Left forelimb (tissue), 1 donor: ENCODE measurements at places on chromosomes 6 and 20.

DNA sequence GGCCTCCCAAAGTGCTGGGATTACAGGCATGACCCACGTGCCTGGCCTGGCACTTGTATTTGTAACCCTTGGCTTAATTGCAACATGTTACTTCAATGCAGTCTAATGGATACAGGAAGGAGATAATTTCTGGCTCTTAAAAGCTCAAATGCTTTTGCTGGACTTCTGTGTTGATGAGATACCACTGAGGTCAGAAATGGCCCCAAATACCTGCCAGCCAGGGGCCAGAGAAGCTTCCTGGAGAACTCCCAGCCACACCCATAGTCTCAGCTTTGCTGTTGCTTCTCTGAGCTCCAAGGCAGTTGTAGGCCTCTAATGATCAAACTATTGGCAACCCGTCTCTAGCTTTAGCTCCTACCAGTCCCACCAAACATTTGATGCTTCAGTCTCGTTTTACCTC is 14.2 kb upstream of the ZNFX1 start:
- DNase-seq, result no peak

- no peak for DNase-seq
These were observed 720.9 kb downstream of the GRIK2 start for GRCh38 chr6:102114402-102114801.

- DNase-seq, result no peak
These were observed 1.3 kb downstream of the SLA2 start for GRCh38 chr20:36644706-36645095.

- DNase-seq, result no peak
These were observed 85.3 kb downstream of the CD164 start for GRCh38 chr6:109296971-109297372.

GRCh38 chr6:132816660-132817059 is 2.3 kb downstream of the RPS12 start:
- no peak for DNase-seq

DNA sequence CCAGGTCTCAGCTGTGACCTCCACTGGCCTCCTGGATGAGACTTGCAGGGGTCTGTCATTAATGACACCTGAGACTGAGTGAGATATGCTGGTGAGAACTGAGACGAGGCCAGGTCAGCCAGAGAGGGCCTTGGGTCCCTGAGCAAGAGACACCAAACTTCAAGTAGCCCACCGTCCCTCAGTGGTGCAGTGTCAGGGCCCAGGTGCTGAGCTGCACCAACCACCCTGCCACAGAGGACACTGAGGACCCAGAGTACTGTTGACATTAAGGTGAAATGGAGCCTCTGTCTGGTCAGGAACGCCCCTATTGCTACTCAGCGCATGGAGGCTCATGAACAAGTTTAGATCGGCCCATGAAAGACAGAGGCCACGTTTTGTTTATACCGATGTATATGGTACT is 64.1 kb upstream of the SCP2D1 start:
- DNase-seq, result no peak

GRCh38 chr6:20661721-20662120 is 127.5 kb downstream of the CDKAL1 start:
- DNase-seq, result no peak

DNA sequence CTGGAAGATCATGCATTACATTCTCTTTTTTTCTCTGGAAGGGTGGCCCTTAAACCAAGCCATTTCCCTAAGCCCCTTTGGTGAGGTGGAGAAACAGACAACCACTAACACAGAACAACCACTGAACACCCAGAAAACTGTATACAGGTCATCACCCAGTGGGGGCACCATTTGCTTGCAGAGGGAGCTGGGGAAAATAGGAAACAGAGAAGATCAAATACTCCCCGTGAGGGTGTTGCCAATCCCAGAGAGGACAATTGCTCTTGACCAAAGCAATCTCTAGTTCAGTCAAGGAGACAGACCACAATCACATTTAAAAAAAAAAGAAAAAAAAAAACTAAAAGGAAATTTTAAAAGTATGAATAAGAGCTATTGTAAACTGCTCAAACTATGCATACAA is 865 bp upstream of the DAAM2 start:
- no peak for DNase-seq

- no peak for DNase-seq
These were observed 12.6 kb downstream of the DYNLT1 start for GRCh38 chr6:158631678-158632537.

GRCh38 chr6:89467437-89467836 is 34.5 kb downstream of the ANKRD6 start:
- no peak for DNase-seq

- DNase-seq, result no peak
These were observed 486.1 kb upstream of the BTBD3 start for GRCh38 chr20:11431621-11432020.

DNA sequence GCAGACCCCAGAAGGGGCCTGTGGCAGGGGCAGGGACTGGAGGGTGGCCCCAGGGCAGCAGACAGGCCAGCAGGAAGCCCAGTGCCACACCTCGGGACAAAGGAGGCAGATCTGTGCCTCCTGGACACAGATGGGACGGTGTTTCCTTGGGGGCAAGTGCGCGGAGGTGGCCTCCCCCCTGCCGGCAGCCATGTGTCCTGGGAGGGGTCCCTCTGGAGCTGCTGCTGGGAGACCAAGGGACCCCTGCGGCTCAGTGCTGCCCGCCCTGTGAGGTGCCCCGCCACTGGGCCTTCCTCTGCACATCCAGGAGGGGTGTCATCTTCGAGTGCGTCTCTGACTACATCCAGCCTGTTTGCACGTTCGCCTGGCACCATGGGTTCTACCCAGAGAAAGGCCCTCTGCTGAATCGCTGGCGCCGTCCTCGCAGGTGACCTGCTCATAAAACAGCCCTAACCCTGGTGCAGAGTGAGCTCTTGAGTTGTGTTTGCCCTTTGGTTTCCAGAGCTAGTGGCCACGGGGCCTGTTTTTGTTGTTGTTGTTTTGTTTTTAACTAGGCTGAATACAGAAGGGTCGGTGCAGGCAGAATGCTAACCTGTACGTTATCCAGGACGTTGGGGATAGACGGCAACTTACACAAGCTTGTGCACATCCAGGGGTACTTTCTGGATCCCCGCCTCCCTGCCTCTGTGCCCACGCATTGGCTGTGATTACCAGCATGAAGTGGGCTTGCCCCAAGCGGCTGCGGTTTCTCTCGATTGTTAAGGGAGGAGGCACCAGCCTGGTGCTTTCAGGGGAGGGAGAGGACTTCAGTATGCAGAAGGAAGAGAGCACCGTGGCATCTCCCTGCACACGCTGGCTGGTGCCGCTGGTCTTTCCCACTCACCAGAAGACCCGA is 1.3 kb upstream of the KCNQ2 start:
- no peak for DNase-seq

DNA sequence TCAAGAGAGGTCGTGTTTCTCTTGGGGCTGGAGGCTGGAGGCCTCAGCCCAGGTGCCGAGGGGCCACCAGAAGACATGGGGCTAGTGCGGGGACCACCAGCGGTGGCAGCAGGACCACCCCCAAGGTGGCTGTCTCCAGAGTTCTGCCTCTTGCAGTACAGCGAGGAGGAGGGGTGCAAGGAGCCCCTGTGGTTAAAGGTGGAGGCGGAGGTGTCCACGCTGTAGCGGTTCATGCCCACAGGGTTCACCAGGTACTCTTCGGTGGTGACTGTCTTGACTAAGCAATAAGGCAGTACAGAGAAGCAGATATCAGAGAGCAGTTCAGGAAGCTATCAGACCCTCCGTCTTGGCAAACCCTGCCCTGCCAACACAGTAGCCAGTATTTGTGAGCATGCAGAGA is 103.4 kb downstream of the SCML4 start:
- peak; percentile 55 for DNase-seq

DNA sequence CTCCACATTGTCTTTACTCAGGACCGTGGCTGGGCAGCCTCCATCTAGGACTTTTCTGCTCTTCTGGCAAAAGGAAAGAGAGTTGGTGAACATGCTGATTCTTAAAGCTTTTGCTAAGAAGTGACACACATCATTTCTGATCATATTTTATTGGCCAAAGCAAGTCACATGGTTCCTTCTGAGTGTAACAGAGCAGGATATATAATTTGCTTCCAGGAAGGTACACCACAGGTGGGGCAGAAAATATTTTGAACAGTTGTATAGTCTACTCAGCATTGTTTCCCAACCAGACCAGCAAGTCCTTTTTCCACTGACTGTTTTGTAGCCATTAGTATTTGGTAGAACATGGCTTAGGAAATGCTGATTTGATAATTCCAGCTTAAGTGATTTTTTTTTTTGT is 73.5 kb downstream of the AKAP7 start:
- no peak for DNase-seq

DNA sequence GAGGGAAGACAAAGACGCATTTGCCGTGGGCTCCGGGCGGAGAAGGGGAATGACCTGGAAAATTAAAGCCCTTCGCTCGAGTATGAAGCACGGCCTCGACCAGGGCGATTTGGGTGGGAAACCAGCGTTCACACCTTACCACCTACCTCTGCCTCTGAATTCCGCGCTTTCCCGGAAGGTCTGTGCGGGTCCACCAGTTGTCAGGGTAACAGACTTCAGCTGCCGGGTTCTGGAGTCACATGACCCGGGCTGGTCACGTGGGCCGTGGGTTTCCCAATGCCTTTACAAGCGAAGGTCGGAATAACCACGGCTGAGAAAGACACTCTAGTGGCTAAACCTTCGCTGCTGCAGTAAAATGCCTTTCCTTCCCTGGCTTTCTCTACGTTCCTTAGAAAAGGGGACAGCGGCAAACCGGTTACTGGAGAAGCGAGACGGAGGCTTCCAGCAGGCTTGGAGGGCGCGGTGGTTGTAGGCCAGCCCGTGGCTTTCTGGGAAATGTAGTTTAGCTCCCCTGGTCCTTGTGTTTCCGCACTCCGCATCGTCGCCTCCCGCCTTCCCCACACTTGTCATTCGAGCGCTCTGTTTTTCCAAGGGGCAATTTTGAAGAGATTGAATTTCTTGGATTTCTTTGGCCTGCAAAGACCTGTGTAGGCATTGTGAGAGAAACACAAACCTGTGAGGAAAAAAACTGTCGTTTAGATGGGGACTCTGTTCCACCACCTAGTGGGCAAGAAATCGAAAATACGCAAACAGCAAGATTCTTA is at the start of gene CEP162:
Gene CEP162 (minus strand): TSS at position 210 of the 764 bp plus-strand sequence. CDS start 1,250 bp downstream, outside the sequence.
- DNase-seq, result peak; percentile 98

GRCh38 chr6:31776485-31776988 is 591 bp downstream of the VWA7 start:
- DNase-seq, result peak; percentile 53

- no peak for DNase-seq
These were observed 20.2 kb downstream of the RIPK1 start for GRCh38 chr6:3088446-3088845.

DNA sequence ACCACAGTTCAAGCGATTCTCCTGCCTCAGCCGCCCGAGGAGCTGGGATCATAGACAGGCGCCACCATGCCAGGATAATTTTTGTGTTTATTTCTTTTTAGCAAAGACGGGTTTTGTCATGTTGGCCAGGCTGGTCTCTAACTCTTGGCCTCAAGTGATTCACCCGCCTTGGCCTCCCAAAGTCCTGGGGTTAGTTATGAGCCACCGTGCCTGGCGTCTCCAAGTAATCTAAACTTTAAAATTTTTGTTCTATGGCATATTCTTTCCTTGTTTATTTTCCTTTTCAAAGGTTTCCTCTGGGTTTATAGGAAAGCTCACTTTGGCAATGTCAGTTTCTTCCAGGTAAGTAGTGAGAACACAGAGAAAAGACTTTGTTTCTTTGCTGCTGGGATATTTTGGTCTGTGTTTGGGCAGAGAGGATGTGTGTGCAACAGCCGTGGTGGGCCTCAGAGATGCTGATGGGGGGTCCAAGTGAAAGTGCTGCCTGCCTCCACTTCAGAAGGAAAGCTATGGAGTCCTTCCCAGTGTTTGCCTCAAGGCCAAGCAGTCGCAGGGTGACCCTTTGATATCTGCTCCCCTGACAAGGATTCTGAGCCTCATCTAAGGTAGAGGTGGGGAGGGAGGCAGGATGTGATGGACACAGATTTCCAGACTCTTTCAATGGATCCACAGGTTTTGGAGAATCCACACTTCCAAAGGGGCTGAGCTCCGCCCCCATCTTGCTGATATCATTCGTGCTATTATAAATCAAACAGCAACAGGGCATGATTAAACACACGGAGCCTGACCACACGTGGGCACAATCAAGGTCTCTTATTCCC is 2.3 kb downstream of the LRP11 start:
- DNase-seq, result no peak

- no peak for DNase-seq
These were observed 27.9 kb downstream of the EFCAB8 start for GRCh38 chr20:32886652-32887051.

GRCh38 chr6:126233192-126233591 is 106.7 kb upstream of the CENPW start:
- no peak for DNase-seq

- no peak for DNase-seq
These were observed 75.5 kb downstream of the CD164 start for GRCh38 chr6:109306733-109307132.

DNA sequence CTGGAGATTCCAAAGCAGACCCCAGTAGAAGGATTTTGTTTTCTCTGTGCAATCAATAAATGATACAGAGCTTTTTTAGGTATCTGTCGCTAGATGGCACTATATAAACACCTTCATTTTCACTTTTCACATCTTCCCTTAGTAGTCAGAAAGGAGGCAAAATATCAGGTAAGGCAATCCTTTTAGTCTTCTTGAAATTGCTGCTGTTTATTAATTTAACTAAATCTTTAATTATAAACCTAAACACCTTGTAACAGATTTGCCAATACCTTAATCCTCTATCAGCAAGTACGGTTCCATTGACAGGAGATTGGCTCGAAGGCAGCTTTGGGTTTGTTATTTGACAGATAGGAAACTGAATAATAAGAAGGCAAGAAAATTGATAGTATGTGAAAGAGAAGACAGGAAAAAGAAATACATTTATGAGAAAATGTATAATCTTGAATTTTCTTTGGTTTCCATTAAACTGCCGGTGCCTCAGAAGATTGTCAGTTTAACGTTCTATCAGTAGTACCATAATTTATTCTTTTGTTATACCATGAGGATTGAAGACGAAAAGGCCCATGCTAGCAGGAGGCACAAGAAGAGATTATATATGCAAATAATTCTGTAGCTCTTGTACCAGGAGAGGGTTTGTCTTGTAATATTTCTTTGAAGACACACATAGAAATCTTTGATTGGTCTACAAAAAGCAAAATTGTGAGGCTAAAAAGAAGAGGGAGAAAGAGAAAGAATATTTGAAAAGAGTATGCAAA is 23.5 kb upstream of the IBTK start:
- no peak for DNase-seq

- DNase-seq, result no peak
These were observed 50.9 kb downstream of the TMEM242 start for GRCh38 chr6:157272372-157272771.

DNA sequence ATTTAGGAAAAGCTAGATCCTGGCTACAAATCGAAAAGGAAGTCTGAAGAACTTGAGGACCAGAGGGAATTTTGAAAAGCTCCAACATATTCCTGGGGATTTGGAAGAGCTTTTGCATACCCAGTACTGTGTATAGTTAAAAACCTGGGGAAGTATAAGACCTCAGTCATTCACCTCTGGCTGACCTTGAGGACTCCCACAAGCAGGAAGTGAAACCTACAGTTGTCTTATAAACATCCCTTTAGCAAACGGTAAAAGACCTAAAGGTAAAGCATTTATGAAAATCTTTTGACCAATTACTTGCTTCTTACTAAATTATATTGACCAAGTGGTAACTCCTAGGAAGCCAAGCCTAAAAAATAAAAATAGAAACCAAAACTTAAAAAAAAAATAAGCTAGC is 175.0 kb downstream of the HAO1 start:
- DNase-seq, result no peak
